AG08396 (cell line): ENCODE measurements at places on chromosomes 2 and 18.

- DNase-seq, result no peak
Measured at GRCh38 chr2:11214770-11215169, 59.5 kb downstream of the SLC66A3 start.

GRCh38 chr2:133438848-133439564, 129.3 kb downstream of the NCKAP5 start:
- DNase-seq, result no peak

DNA sequence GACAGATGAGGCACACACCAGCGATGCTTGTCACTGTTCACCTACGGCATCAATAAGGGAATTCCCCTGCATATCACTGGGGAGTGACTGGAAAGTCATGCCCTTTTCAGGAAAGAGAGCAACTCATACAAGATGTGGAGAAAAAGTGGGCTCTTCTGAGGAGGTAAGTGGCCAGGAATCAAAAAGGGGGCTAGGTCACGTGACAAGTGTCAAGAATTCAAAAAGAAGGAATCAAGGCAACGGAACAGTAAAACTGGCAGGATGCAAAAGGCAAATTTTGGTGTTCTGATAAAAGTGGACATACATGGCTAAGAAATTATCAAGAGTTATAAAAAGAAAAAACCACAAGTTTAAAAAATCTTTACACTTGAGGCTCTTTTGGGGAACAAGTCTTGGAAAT, 190.7 kb upstream of the ACAA2 start:
- DNase-seq, result no peak

- DNase-seq, result no peak
Measured at GRCh38 chr2:136130511-136130910, 12.6 kb upstream of the CXCR4 start.

DNA sequence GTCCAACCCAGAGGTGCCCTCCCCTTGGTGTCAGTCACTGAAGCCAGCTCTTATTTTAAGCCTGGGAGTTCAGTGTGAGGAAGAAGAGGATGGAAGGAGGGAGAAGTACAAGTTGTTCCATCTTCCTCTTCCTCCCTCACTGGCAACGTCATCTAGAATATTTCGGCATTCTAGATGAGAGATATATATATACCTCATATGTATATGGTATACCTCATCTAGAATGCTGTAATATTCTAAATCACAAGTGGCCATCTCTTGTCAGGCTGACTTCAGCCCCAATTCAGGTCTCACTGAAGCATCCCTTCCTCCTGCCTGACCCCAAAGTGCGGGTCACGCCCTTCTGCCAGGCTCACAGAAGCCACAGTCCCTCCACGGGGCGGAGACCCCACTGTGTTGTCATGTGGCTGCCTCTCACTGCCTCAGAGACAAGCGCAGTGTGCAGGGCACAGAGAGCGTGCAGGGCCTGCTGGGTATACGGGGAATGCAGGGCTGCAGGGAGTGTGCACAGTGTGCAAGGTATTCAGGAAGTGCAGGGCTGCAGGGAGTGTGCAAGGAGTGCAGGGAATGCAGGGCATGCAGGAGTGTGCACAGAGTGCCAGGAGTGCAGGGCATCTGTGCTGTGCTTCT, 32.8 kb upstream of the B3GNT7 start:
- no peak for DNase-seq

DNA sequence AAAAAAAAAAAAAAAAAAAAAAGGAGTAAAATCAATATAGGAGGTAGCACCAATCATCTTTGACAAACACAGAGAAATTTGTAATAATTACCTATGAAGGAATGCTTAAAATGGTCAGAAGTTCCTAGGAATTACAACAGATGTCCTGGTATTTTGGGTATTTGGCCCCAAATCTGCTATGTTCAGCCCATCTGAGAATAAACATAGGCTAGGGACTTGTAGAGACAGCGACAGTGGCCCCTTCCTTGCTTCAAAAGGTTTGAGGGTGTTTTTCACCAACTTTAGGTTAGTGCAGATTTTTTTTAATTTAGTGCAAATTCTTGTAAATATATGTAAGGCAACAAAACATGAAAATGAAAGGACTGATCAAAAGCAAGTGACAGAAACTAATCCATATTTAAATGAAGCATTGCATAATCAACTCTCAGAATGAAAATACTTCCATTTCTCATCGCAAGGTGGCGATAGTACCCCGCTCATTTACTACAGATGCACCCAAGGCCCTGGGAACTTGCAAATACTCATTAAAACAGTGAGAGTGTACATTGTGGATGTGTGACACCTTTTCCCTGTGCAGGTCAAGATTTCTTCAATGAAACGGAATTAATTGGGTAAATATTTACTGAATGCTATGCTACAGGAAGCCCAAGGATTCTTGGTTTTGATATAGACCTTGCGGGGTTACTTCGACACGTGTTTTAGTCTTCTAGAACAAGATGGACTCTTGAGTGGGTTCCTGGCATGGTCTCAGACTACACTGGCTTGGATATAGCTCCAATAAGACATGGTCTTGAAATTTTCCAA, 44.6 kb downstream of the FAM124B start:
- DNase-seq, result peak; percentile 60

DNA sequence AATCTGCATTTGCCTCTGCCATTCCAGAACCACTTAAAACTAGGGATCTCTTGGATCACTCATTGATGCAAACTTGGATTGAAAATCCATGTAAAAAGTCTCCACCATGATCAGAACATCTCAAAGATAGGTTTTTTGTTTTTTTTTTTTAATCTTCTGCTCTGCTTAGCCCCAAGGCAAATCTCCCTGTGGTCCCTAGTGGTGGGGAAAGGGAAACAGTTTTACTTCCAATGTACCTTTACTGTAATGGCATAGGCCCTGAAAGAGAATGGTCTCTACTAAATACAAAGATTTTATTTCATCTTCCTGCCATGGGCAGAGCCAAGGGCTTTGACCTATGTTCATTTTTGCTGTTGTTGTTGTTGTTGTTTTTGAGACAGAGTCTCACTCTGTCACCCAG, 78.4 kb downstream of the KANSL1L start:
- no peak for DNase-seq

DNA sequence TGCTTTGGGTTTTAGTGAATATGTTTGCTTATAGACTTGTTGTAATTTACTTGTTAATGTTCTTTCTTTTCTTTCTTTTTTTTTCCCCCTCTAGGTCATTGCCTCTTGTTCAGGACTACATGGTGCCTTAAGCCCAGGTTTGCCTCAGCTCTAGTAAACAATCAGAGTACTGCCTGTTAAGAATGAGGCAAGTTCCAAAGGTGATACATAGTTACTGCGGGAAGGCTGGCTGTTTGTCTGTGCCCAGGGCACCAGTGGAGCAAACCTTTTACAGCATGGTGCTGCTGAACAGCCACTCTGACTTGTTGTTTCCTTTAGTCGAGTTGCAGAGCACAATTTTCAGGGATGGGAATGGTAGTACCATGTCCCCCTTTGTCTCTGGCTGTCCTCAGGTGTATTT, 517.2 kb downstream of the NYAP2 start:
- DNase-seq, result no peak

DNA sequence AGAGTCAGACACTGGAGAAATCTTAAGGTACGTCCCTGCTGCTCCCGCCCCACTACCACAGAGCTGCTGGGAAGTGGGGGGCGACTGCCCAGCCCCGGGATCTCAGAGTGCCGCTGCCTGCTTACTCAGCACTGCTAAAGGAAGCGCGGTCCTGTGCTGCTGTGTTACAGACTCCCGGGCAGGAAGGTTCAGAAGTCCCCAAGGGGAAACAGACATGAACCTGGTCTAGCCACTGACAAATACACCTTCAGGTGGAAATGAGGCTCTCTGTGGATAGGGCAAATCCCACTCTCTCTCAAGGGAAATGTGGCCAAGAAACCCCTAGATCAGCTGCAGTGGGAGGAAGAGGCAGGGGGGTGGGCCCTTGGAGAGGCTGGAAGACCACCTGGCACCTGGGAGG, 13.7 kb downstream of the MTERF4 start:
- DNase-seq, result no peak
